ENCODE measurements at places on chromosomes 5 and 9. TPM values are rescaled to one million over a fixed set of nuclear protein-coding genes. Genes with fewer than 3 reads are reported as not detected.

Gene CDX1
- not detected for total RNA-seq

Gene MEF2C
- 530 TPM for total RNA-seq

Gene SKP2
- 3.8 TPM for total RNA-seq

Gene CEP72
- total RNA-seq = 1.4 TPM

Gene MCC
- 4.4 TPM for total RNA-seq

Gene DMRT3
- 0.27 TPM for total RNA-seq

Gene CNTFR
- total RNA-seq = 66.4 TPM

Gene RAD23B
- total RNA-seq = 175 TPM

Gene OTP
- total RNA-seq = not detected

Gene SLC6A18
- total RNA-seq = not detected

Gene ICE1
- total RNA-seq = 26.5 TPM

Gene KCNV2
- not detected for total RNA-seq

Gene PHF2
- 20.7 TPM for total RNA-seq

Gene TMEM8B
- 13.6 TPM for total RNA-seq

Gene GGTA1
- 3.2 TPM for total RNA-seq

Gene RNF44
- 14.2 TPM for total RNA-seq

Gene IFNA21
- not detected for total RNA-seq

Gene SMU1
- 16.5 TPM for total RNA-seq

Gene LRRC14B
- total RNA-seq = 8.5 TPM

Gene NMUR2
- total RNA-seq = not detected

Gene GFI1B
- not detected for total RNA-seq

Gene SPINK1
- not detected for total RNA-seq

Gene CA9
- not detected for total RNA-seq

Gene IFNA13
- total RNA-seq = not detected

Gene PCDHA1
- not detected for total RNA-seq

Gene FCN2
- not detected for total RNA-seq

Gene ANKRD34B
- not detected for total RNA-seq

Gene DENND1A
- total RNA-seq = 17.3 TPM

Gene SLC34A1
- total RNA-seq = not detected

Gene AGXT2
- not detected for total RNA-seq

Gene ENHO
- total RNA-seq = not detected

Data from psoas muscle (tissue), 8 donors.